Fibroblast of mammary gland (primary cell): ENCODE measurements at places on chromosomes 13 and 19.

- peak; percentile 29 for DNase-seq
Observed at GRCh38 chr13:40410315-40410714, 256.1 kb downstream of the FOXO1 start.

DNA sequence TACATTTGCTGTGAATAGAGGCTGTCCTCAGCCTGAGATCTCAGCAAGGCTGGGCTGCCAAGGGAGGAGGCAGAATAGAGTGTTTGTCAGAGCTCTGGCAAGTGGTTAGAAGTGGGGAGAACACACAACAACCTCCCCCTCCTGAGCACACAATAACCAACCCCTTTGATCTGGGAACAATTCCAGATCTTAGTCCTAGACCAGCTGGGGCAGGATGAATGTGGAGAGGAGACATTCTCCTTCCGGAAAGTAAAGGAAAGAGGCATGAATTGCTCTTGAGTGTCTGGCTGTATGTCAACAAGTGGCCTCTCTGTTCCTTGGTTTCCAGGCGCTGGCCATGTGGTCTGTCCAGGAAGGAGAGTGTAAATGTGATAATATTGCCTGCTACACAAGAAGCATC lies 114.9 kb upstream of the TMTC4 start:
- peak; percentile 75 for DNase-seq

DNA sequence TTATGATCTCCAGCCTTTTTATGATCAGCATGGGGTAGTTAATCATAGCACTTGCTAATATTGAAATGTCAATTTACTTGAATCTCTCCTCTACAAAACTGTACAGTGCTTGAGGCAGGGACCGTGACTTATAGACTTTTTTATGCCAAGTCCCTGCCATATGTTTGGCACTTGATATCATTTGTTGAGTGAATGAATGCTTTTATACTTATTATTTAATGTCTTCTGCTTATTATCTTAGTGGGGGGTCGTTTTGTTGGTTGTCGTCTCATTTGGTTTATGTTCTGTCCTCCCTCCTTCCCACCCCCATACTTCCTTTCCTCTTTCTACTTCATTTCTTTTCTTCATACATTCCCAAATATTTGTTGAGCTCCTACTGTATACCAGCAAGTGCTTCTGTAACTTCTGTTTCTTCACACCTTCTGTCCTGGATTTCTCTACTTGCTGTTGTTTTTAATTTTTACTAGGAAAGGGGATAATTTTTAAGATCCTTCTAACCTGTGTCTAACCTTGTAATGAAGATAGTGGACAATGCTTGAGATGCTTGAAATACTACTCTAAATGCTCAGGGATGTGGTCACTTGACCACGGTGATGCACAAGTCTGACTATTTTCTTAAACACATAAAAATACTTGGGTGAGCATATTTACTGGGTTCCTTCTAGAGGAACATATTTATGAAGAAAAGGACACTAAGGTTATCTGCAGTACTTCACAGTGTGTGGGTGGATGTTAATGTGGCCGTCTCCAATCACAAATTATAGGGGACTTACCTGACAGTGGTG lies 223.8 kb downstream of the TDRD3 start:
- no peak for DNase-seq

- peak; percentile 71 for DNase-seq
Observed at GRCh38 chr19:17049711-17050280, 23.2 kb upstream of the CPAMD8 start.

GRCh38 chr19:51002542-51003311 lies 1.3 kb upstream of the KLK8 start:
- DNase-seq: peak; percentile 47

- DNase-seq: peak; percentile 4
Observed at GRCh38 chr13:107124129-107124718, 556.3 kb upstream of the ARGLU1 start.

DNA sequence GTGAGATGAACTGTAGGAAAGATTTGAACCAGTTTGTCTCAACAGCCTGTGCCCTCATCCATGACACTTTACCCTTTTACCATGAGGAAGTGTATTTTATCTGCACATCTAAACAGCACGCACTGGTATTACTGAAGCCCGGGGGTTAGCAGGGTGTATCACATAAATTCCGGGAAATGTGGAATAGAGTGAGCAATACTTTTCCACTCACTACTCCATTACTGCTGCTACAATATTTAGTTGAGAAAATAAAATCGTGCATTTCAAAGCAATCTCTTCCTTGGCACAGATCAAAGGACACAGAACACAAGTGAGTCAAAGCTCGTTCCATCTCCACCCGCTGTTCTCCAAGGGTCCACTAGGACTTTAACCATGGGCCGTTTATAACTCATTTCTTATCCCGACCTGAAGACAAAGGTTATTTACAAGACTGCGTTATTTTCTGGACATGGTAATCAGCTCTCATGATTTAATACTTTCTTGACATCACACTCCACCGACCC lies 35.2 kb downstream of the STK24 start:
- peak; percentile 56 for DNase-seq

DNA sequence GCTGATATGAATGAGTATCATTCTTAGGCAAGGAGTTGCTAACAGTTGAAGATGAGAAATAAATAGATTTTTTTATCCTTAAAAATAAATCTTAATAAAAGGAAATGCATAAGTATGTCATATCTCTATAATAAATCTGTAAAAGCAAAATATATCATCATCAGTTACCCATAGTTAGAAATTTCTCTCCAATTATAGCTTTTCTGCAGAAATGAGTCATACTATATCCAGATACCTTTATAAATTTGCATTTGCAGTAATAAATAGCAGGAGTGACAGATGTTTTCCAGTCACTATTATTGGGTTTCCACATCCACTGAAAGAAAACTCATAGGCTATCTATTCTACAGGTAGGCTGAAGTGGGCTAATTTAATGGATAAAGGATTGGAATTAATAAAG lies 829.8 kb downstream of the PCDH9 start:
- DNase-seq: no peak

- peak; percentile 43 for DNase-seq
Observed at GRCh38 chr13:50126993-50127725, 111.9 kb downstream of the KCNRG start.

- DNase-seq: peak; percentile 68
Observed at GRCh38 chr13:49419276-49419675, 24.6 kb downstream of the CAB39L start.

GRCh38 chr13:35744144-35744543 lies 267.7 kb upstream of the MAB21L1 start:
- DNase-seq: no peak

DNA sequence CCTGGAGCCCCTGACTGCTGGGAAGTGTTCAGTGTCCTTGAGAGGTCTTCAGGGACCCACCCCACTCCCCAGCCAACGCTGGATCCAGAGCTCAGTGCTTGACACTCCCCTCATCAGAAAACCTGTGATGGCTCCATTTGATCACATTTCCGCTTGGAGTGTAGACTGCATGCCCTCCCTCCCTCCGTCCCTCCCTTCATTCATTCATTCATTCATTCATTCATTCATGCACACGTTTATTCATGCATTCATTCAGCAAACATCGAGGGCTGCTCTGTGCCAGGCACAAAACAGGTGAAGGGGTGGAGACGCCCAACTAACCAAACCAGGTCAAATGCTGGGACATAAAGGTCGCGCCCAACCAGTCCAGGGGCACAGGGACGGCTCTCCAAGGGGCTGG lies 13.7 kb downstream of the PGLS start:
- DNase-seq: no peak

DNA sequence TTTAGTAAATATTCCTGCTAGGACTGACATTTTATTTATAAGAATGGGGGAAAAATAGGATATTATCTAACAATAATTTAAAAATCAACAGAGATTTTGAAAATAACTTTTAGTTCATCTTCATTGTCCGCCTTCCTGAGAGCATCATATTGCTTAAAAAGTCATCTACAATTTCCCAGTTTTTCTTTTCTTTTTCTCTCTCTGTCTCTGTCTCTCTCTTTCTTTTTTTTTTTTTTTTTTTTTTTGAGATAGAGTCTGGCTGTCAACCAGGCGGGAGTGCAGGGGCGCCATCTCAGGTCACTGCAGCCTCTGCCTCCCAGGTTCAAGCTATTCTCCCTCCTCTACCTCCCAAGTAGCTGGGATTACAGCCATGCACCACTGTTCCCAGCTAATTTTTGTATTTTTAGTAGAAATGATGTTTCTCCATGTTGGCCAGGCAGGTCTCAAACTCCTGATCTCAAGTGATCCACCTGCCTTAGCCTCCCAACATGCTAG lies 276.3 kb downstream of the DACH1 start:
- no peak for DNase-seq

- DNase-seq: no peak
Observed at GRCh38 chr13:19181621-19182485, at the start of gene TUBA3C. Gene TUBA3C, minus strand, starts transcription at chr13:19181824. Its CDS starts 77 bp downstream, at chr13:19181747.

DNA sequence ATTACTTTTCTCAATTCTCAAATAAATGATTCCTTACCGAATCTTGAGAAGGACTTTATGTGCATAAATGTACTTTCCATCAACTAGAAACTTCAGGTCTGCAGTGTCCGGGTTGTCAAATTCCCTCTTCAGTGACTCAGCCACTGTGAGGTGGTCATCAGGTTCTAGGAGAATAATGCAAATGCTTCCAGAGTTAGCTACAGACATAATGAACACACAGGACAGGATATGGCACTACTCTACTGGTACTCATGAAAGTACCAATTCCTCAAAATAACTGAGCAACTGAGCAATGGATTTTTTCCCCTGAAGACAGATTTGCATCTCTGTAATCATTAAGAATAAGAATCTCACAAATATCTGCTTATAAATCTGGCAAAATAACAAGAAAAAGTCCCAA lies 31.2 kb downstream of the RCBTB2 start:
- no peak for DNase-seq

DNA sequence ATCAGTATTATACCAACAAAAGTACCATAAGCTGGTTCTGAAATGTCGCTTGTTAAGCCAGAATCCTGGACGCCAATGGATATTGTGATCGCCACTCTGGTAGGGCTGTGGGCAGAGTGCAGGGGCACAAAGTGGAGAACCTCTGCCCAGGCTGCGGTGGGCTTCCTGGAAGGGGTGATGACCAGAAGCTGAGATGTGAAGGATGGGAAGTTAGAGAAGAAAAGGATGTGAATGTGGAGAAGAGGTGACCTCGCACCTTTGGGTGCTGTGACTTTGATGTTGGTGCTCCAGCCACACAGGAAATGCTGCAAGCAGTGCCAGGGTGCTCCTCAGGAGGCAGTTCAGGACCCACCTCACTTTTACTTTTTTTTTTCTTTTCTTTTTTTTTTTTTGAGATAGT lies 207.9 kb upstream of the MAB21L1 start:
- no peak for DNase-seq

DNA sequence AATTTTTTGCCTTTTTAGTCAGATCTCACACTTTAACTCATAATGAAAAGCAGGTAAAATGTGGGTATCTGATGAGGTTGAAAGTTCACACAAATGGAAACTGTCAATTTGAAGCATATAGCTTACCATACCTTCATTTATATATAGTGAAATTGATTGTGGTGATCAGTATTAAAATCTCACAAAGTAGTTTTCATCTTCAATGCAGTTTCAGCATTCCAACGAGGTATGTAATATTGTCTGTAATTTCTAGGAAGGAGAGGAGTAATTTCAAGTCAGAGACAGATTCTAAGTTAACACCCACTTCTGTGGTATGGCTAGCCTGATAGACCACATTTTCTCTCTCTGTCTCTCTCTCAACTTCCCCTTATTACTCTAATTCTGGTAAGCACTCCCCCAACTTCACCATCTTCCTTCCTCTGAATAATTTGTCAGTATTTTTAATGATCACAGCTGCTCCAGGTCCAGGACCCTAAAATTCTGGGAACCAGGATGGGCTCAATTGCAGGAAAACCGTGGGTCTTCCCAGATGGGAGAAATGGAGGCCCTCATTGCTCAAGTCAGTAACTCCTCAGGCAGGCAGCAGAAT lies 455.7 kb downstream of the FGF9 start:
- DNase-seq: no peak

DNA sequence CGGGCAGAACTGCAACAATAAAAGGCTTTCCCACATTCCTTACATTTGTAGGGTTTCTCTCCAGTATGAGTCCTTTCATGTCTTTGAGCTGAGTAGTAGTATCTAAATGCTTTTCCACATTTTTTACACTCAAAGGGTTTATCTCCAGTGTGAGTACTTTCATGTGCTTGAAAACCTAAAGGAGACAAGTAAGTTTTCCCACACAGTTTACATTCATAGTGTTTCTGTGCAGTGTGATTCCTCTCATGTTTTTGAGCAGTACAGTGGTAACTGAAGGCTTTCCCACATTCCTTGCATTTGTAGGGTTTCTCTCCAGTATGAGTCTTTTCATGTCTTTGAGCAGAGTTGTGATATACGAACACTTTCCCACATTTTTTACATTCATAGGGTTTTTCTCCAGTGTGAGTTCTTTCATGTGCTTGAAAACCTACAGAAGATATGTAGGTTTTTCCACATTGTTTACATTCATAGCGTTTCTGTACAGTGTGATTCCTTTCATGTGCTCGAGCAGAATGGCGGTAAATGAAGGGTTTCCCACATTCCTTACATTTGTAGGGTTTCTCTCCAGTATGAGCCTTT lies 47.0 kb downstream of the ZNF44 start:
- no peak for DNase-seq

GRCh38 chr13:43180837-43181236 lies 157.5 kb downstream of the DNAJC15 start:
- DNase-seq: no peak

GRCh38 chr19:39408392-39409207 lies 2.0 kb downstream of the ZFP36 start:
- DNase-seq: peak; percentile 69

GRCh38 chr19:32063601-32064000 lies 281.8 kb upstream of the ZNF507 start:
- DNase-seq: no peak

DNA sequence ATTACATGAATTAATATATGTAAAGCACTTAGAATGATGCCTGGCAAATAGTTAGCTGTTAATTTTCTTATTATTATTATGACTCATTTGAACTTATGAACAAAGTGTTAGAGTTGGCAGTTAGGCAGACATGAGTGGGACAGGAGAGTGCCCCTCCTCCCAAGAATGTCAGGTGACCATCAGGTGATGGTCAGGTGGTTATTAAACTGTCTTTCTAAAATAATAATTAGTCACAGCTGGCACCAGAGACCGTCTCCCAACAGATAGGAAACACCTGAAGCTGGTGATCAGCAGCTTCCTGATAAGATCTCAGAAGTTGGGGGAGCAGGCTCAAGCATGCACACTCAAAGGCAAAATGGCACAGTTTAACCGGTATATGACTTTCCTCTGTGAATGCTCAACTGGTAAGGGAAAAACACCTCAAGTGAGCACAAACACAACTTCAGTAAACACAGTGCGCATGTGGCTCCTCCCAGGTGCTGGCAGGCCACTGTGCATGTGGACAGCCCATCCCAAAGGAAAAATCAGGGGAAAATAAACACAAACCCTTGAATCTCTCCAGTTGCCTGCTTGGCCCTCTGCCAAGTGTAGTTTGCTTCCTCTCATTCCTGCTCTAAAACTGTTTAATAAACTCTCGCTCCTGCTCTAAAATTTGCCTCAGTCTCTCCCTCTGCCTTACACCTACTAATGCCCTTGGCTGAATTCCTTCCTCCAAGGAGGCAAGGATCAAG lies 54.0 kb downstream of the FLT1 start:
- DNase-seq: no peak

GRCh38 chr13:78420814-78421213 lies 182.5 kb downstream of the POU4F1 start:
- DNase-seq: no peak

- no peak for DNase-seq
Observed at GRCh38 chr19:6963937-6964336, 57.3 kb downstream of the MBD3L2B start.

GRCh38 chr13:62964522-62964921 lies 1548.9 kb upstream of the PCDH20 start:
- no peak for DNase-seq

- DNase-seq: no peak
Observed at GRCh38 chr19:7636691-7637373, at the start of gene STXBP2. Gene STXBP2, plus strand, starts transcription at chr19:7637110. Its CDS starts 40 bp downstream, at chr19:7637150.
